ENCODE measurements at places on chromosomes 7 and 10.

GRCh38 chr10:15280462-15280861, 90.6 kb downstream of the FAM171A1 start:
- DNase-seq: peak; percentile 26

- no peak for DNase-seq
Observed at GRCh38 chr10:131071721-131072120, 239.8 kb downstream of the TCERG1L start.

DNA sequence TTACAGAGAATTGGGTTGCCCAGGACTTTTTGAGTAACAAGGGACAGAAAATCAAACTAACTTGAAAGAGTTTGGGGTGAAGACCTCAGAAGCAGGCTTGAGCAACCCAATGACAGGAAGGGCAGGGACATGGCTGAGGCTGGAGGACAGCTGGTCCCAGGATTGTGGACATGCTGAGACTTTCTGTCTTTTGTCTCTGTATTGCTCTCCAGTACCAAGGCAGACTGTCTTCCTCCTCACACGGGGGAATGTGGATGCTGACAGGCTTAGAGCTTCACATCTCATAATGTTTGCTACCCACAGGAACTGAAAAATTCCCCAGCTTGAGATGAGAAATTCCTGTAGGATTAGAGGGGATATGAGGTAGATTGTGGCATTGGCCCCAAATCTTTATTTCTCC, 229.6 kb downstream of the PHF14 start:
- DNase-seq: no peak

DNA sequence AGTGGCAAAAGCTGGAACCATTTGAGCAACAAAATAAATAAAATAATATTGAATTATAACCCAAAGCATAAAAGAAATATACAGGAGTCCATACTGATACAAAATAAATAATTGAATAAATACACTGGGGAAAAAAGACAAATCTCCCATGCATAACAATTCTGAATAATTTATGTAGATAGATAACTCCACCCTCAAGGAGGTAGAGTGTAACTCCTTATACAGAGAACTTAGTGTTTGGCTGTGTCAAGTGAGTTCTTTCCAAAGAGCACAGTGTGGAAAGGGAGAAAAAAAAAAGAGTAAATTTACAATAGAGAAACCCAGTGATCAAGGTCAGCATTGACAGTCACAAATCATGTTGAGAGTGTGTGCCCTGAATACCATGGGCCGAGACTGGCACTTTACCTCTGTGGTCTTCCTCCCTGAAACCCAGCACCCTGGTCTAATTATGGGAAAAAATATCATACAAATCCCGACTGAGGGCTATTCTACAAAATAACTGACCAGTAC, 5.5 kb downstream of the PIK3AP1 start:
- no peak for DNase-seq

GRCh38 chr7:45696476-45696875, 122.3 kb downstream of the ADCY1 start:
- no peak for DNase-seq

GRCh38 chr10:50538555-50539398, 85.0 kb downstream of the SGMS1 start:
- DNase-seq: peak; percentile 55

DNA sequence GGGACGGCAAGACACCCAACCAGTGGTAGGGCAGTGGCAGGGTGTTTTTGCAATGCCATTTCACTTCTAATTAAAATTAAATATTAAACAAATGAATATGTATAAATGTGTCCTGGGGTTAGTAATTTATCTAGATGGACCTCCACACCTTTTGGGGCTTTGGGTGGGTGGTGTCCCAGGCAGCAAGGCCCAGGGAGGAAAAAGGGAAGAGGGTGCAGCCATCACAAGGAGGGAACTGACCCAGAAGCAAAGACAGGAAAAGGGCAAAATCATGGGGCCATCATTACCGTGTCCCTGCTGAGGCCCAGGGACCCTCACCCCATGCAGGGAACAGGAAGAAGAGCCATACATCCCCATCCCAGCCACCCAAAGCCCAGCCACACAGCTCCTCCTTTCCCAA, 204.6 kb downstream of the GRID1 start:
- DNase-seq: no peak

DNA sequence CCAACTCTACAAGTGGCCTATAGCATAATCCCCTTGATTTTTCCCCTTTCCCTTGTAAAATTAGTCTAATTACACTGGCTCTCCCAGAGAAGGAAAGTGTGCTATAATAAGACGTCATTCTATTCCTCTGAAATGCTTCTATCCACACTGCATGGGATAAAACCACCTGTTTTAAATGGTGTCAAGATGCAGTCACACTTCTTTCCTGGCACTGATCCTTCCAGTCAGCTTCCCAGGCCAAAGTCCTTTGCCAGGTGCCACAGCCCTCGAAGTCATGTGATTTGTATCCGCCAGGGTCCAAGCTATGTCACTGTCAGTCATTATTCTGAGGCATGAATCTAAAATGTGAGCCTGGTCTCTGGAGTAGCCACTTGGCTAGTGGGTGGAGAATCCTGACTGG, 169.0 kb upstream of the KIAA1217 start:
- no peak for DNase-seq

DNA sequence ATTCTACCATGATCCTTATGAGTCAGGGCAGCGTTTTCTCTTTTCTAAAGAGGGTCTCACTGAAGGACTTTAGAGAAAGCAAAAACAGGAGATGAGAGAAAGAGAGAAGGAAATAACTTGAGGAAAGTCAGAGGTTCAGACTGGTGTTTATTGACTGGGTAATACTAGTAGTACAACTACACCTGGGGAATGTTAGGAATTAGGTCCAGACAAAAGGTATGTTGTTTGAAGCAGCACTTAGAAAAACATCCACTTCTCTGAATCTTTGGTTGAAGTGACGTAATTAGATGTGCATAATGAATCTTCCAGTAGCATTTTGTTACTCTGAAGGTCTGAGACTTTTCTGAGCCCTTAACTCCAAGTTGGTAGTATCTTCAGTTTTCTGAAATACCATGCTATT, 380.3 kb upstream of the LRGUK start:
- no peak for DNase-seq

DNA sequence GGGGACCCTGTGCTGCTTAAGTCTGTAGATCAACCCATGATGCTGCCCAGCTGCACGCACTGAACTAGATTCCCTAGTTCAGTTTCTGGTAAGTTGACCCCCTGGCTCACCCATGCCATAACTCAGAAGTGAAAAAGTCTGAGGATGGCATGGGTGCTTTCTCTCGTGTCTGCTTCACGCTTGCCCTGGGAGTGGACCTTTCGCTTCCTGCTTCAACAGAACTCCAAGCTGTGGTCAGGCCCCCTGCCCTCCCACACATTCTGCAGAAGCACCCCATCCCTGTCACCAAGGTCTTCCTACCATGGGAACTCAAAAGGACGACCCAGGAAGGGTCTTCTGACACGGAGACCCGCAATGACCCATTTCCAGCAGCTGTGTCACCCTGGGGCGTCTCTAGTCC, 39.9 kb downstream of the LRRC18 start:
- DNase-seq: no peak

DNA sequence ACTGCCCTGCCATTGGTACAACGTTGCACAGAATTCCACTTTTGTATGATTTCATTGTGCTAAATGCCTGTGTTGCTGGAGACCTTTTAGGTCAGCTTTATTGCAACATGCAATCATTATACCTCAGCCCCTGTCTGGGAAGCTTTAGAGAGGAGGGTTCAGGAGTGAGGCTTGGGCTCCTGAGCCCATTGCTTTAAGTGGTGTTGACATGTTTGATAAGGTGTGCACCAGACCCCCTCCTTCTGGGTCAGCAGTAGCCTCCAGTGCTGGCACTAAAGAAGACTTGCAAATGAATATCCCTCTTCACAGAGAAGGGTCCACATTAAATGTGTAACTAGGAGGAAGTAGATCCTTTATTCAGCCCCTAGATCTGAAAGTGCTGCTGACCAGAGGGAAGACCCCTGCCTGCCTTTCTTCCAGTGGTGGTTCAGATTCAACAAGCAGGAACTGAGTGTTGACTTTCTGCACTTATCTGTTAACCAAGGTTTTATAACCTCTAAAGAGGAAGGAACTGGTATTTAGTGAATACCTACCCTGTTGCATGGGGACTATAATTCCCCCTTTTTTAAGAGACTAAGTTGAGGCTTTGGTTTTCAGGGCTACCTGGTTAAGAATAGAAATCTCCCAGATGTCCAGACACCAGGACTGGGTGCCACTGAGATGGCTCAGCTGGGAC, 369.4 kb upstream of the IGFBP3 start:
- DNase-seq: no peak

- peak; percentile 76 for DNase-seq
Observed at GRCh38 chr10:63573068-63573697, 52.0 kb downstream of the REEP3 start.

DNA sequence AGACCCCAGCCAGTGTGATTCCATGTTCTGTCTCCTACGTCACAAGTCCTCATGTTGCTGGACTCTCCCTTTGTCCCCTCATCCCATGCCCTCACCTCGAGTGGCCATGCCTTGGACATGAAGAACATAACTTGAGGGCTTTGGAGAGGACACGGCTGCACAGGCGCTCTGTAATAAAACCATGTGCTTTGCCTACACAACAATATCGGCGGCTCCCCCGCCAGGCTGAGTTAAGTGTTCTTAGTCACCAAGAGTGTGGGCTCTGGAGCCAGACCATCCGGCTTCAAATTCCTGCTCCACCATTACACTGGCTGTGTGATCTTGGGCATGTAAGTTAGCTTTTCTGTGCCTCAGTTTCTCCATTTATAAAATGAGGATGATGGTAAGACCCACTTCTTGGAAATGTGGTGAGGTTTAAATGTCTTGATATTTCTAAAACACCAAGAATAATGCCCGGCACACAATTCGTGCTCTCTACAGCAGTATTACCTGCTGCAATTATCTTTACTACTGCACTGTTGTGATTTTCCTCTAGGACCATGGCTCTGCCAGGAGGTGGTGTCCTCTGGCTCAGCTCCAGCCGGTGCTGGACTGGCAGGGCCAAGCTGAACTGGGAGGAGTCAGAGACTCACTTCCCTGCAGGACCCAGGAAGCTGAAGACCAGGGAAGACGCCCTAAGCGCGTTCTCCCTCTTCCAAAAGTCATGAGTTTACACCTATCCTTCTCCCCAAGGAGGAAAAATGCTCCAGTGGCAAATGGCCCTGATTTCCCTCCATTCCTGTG, 15.7 kb downstream of the SLIT1 start:
- no peak for DNase-seq

GRCh38 chr10:15877836-15878576, 17.7 kb upstream of the MINDY3 start:
- DNase-seq: no peak

DNA sequence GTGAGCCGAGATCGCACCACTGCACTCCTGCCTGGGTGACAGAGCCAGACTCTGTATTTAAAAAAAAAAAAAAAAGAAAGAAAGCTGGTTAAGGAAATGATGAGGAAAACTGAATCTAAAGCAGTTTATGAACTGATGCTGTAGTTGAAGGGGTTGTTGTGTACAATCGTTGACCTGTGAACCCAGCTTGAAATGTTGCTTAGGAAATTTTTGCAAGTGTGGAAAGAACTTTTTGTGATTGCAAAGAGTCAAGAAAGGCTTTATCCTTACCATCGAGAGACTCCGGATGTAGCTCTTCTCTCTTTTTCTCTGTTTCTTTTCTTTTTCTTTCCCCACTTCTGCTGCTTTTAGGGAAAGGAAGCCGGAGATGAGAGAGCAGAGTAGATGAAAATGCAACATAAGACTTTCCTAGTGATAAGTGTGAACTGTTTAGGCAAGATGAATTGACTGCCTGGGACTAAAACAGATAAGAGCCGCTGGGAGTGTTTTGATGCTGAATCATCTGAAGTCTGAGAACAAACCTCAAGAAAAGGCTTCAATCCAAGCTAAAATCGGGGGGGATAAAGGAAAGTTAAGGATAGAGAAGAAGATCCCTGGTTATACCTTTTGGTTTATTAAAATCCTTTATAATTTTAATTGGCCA, 69.0 kb downstream of the TAF3 start:
- peak; percentile 47 for DNase-seq

- no peak for DNase-seq
Observed at GRCh38 chr7:6504996-6505395, 46.3 kb downstream of the GRID2IP start.

DNA sequence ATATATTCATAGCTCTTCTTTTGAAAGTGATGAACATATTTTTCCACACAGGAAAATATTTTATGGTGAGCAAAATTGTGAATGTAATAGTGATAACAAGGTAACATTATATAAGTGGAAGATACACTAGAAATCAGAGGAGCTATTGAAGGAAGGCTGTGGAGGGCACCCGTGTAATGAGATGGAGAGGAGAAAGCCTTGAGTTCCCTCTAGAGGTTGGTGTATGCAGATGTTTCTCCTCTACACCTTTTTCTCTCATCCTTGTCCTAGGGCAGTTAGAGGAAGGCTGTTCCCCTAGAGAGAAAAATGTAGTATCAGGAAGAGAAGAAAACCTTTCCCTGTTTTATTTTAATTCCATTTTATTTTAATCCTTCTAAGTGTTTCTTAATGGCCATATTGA, 54.6 kb upstream of the NRG3 start:
- DNase-seq: peak; percentile 46

DNA sequence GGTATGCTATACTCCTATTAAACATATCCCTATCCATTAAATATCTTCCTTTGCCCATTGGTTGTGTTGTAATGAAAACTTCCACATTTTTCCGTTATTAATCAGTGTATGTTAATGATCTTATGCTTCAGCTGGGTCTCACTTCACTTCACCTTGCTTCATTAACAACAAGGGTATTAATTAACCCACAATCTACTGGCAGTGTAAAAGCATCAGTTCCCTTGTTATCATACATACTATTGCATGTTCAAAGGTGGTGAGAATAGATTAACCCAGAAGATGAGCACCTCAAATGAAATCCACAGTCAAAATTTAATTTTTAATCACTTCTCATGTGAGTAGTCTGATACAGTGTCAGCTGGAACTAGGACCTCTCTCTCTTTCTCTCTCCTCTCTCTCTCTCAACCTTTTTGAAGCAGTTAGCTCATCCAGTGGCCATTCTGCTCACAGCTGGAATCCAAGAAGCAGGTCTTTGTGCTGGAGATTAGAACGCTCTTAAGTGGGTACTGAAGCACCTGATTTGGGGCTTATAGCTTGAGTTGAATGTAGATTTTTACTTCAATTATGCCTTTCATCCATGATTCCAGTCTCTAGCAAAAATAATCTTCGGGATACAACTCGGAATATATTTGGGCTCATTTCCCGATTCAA, 172.3 kb downstream of the RAPGEF5 start:
- DNase-seq: no peak

- DNase-seq: no peak
Observed at GRCh38 chr7:31710171-31710570, 23.2 kb downstream of the PPP1R17 start.

DNA sequence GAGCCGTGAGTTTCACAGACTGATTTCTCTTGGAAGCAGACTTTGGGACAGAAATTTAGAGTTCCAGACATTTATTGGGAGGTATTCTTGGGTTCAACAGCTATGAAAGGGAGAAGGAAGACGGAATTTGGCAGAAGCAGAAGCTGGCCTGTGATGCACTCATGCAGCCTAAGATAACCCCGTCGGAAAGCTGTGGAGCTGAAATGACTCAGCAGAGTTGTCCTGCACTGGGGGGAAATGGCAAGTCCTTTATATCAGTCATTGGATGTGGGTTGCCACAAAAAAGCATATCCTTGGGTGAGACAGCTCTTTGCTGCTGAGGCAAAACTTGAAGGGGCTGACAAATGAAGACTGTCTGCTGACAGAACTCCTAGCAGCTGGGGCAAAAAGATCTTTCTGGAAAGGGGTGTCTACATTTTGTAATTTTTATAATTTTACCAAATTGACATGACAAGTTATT, 11.5 kb upstream of the MICU1 start:
- peak; percentile 70 for DNase-seq

All from cardiac fibroblast (primary cell).